ENCODE measurements at places on chromosomes 4 and X.

DNA sequence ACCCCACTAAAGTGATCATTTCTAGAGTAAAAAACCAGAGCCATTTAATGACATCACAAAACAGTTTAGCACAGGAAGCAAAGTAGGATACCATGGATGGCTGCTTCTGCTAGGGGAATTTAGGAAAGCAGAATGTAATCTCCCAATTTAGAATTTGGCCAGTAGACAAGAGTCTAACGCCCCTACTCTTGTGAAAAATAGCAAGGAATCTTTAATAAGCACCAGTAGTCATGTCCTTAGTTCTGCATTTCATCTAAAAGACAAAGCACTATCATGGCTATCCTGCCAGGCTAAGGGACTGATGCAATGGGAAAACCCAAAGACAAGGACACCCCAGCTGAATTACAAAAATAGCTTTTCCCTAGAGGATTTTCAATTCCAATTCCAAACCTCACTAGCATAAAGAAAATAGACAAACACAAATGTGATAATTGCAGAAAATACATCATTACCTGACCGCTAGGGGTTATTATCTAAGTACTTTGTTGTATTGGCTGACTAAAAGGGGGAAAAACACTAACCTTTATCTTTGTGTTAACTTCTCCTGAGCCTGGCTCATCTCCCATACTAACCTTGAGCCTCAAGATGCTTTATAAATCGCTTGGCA lies 2.6 kb upstream of the AMMECR1 start:
- no peak for DNase-seq

- no peak for DNase-seq
Observed at GRCh38 chr4:173332021-173332487, 2.1 kb downstream of the HMGB2 start.

GRCh38 chr4:185740471-185740873 lies 71.5 kb downstream of the SORBS2 start:
- no peak for DNase-seq

GRCh38 chrX:69015564-69016292 lies 149.5 kb downstream of the PJA1 start:
- DNase-seq: no peak

GRCh38 chr4:15131551-15131950 lies 129.3 kb downstream of the CPEB2 start:
- no peak for DNase-seq

- DNase-seq: no peak
Observed at GRCh38 chr4:94274912-94275311, 67.2 kb downstream of the SMARCAD1 start.

DNA sequence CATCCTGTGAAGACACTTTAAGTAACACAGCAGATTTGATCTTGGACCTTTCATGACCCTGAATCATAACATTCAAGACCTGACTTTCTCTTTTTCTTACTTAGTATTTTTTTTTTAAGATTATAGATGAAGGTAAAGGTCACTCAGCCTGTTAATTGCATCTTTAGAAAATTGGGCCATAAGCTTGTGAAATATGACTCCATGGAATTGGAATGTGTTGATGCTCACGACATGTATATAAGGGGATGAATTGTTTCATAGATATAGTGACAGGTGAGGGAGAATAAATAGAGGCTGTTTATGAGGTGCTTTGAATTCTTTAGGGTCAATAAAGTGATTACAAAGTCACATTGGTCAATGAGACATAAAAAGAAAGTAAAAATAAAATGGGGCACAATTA lies 27.7 kb upstream of the HS3ST1 start:
- no peak for DNase-seq

- no peak for DNase-seq
Observed at GRCh38 chr4:1746265-1746691, 25.0 kb downstream of the TACC3 start.

DNA sequence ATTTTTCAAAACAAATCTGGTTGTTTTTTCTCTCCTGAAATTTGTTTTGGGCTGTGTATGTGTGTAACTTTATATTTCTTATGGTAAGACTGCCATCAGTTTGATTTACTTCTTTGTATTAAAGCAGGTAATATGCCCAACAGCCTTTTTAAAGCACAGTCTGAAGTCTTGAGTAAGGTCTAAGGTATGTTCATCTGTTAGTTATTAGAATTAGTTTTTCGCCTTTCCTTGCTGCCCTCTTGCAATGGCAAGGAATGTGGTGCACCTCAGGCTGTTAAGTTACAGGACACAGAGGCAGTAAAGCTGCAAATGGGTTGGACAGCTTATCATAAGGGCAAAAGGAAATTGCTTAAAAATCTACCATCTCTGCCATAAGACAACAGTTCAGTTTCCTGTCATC lies 71.8 kb downstream of the METTL14 start:
- DNase-seq: no peak

- no peak for DNase-seq
Observed at GRCh38 chr4:121898150-121898549, 27.9 kb upstream of the BBS7 start.

GRCh38 chr4:138241281-138242075 lies 671 bp downstream of the SLC7A11 start:
- no peak for DNase-seq

- no peak for DNase-seq
Observed at GRCh38 chr4:128451270-128451905, 163.8 kb upstream of the PGRMC2 start.

DNA sequence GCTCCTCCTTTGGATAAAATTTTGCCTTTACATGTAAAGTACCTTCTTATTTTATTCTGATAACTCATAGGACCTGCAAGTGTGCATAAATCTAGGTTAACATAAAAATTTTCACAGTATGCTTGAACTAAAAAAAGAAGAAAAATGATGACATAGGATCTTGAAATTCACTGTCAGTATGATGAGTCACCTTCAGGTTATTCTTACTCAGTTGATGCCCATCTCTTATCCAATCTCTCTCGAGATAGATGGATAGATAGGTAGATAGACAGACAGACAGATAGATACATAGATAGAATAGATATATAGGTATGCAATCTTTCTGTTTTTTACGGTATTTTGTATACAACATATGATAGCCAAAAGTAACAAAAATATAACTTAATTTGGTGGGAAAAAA lies 485.5 kb downstream of the NAF1 start:
- no peak for DNase-seq

GRCh38 chr4:180058691-180059215 lies 2184.4 kb upstream of the TENM3 start:
- DNase-seq: peak; percentile 2

DNA sequence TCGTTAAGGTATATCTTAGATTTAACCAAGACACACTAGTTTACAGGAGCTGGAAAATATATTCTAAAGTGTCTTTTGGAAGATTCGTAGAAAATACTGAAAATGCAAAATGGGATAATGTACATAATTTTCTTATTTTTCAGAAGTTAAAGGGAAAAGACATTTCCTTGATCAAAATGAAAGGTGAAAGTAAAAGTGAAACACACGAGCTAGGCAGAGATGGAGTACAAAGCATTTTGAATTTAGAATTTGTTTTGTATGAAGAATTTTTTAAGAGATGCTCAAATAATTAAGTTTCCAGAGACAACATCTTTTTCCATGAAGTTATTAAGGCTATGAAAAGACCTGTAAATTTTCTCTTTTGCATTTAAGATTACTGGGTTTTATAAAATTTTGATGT lies 2192.6 kb upstream of the AGA start:
- no peak for DNase-seq

- no peak for DNase-seq
Observed at GRCh38 chr4:177546745-177547144, 104.5 kb upstream of the AGA start.

DNA sequence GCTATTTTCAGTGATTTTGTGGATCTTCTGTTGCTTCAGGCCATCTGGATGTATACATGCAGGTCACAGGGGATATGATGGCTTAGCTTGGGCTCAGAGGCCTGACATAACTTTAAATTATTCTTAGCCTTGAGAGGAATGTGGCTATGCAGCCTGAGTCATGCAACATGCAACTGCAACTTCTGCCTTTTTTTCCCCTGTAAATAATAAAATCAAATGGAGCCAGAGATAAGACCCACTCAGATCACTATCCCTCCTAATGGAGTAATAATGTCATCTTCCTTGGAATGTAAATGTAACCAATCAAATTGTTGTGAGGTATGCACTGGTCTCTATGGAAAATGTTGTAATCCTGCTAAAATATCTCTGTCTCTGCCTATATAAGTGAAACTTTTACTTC lies 54.9 kb downstream of the MAGEB17 start:
- DNase-seq: no peak

- no peak for DNase-seq
Observed at GRCh38 chr4:184590196-184590595, 59.1 kb downstream of the CASP3 start.

DNA sequence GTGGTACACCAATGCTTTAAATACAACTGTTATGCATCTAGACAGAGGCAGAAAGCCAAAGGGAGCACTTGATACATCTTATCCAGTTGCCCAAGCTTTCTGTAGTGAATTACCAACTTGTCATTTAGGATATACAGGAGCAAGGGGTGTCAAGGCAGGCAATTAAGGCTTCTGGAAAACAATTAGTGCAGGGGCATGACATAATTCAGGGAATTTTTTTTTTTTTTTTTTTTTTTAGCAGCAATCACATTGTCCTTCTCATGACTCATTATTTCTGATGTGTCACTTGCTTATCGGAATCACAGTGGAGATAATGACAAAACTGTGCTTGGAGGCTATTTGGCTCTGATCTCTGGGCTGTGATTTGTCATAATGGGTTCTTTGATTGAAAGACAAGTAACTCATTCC lies 259.5 kb downstream of the ARHGAP24 start:
- DNase-seq: no peak

- no peak for DNase-seq
Observed at GRCh38 chr4:117796677-117797076, 237.6 kb upstream of the NDST3 start.

DNA sequence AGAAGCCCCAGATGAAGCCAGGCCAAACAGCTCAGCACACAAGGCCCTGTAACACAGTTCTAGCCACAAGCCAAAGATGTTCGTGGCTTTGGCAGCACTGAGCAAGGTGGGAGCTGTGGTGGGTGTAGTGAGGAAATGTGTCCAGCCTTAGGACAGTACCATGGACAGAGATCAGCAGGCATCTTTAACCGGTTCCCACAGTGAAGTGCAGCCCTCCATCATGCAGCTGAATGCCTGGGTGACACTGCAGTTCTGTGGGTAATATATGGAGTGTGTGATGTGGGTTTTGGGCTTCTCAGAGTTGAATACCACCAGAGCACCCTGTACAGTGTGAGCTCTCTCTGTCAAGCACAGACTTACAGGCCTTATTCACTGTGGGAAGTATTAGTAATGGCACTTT lies 6.0 kb upstream of the NEXMIF start:
- no peak for DNase-seq

DNA sequence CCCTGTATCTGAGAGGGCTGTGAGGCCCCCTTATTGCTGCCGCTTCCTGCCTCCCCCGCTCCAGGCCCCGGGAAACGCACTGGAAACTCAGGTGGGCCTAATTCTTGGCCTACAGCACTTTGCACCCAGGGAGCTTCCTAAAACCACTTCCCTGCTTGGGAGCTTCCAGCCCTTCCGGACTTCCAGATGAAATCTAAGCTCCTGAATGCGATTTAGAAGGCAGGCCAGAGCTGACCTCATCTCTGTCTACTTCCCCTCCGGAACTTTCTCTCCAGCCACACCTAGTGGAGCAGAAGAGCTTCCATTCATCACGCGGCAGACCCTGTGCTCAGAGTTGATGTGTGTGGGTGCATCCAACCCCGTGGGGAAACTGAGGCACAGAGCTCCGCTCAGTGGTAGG lies 84.2 kb downstream of the SORCS2 start:
- no peak for DNase-seq

DNA sequence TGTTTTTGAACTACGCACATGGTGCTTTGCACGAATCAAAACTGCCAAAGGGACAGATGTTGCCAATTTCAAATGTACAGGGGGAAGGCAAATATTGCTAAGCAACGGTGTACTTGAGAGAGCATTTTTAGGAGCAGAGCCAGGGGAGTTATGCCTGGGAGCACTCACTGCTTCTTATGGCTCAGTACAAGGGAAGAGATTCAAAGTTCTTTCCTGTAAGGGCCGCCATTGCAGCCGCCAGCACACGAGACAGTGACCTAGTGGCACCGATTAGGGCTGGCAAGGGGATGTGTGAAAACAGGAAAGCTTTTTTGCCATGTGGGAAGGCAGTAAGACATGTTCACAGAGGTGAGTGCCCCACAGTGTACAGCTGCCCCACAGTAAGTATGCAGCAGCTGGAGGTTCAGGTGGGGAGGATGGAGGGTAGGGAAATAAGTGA lies 133.8 kb downstream of the AFF1 start:
- DNase-seq: no peak

DNA sequence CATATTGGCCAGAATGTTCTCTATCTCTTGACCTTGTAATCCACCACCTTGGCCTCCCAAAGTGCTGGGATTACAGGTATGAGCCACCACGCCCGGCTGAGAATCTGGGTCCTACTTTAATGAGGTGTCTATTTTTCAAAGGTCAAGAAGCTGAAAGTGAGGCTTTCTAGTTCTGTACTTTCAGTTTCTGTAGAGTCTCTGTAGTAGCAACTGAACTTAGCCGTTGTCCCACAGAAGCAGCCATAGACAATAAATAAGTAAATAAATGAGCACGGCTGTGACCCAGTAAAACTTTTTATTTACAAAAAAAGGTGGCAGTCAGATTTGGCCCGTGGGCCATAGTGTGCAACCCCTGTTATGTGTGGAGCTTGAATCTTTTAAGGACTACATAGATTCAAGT lies 92.0 kb downstream of the FNIP2 start:
- DNase-seq: no peak

DNA sequence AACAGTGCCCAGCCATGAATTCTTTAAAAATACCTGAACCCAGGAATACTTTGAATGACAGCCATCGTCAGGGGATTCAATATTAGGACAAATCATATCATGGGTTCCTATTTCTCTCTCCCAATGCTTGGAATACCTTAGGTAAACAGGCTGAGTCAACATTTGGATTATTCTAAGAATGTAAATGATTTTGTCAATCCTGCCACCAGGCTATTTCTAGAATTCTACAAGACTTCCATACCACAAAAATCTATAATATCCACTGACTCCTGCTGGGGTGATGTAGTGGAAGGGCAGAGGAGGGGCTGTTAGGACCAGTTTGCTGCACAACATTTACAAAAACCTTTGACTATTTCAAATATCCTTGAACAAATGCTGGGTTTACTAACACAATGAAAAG lies 65.2 kb downstream of the IGFBP7 start:
- DNase-seq: no peak

DNA sequence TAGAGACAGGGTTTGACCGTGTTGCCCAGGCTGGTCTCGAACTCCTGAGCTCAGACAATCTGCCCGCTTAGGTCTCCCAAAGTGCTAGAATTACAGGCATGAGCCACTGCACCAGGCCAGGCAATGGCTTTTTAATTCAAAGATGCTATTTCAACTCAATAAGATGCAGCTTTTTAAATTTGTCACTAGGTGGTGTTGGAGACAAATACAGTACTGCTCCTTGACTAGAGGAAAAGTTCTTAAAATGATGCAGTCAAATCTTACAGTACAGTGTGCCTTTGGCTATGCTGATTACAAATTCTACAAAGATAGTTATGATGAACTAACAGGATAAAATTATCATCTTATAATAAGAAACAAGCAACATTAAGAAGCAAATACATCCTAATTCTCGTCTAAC lies 441.1 kb downstream of the KCNIP4 start:
- DNase-seq: no peak
